ENCODE measurements at places on chromosomes 5 and 9. TPM values are rescaled to one million over a fixed set of nuclear protein-coding genes. Genes with fewer than 3 reads are reported as not detected.

The SLCO6A1 gene
- 0.24 TPM for polyA plus RNA-seq

The IL7R gene
- 1.3 TPM for polyA plus RNA-seq

The FCN1 gene
- 3.6 TPM for polyA plus RNA-seq

The SLC1A1 gene
- polyA plus RNA-seq: 25.4 TPM

The FLT4 gene
- polyA plus RNA-seq: 29.1 TPM

The BTNL3 gene
- polyA plus RNA-seq: not detected

The NIPAL4 gene
- 0.75 TPM for polyA plus RNA-seq

The IQGAP2 gene
- polyA plus RNA-seq: 76.6 TPM

All from renal pelvis (tissue), 12 donors.